Stimulated activated CD8-positive, alpha-beta memory T cell treated with anti-CD3 and anti-CD28 coated beads, Interleukin-7, amount 100 ng/mL, for 1 hour (primary cell): ENCODE measurements at places on chromosomes 3 and 15.

- no peak for DNase-seq
These were observed 259.3 kb downstream of the MAGI1 start for GRCh38 chr3:65779390-65779789.

DNA sequence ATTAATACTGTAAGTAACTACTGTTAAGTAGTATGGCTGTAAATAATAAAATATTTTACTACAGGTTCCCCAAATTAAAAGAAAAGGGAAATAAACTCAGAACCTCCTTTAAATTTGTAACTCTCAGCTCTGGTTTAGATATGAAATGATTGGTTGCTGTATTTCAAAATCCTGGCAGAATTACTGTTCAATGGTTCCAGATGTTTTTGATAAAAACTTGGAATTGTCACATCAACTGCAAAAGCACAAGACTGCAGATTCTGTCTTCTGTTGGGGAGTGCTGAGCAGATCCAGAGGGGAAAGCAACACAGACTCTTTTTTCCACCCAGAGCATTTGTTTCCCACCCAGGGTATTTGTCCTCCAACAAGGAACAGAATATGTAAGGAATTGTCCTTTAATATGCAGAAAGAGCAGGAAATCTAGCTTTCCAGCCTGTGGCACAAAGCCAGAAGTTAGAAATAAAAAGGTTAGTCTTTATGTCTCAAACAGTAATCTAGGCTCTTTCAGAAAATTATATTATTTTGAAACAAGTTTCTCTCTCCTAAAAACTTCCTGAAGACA is 178.1 kb downstream of the KLHL25 start:
- no peak for DNase-seq

DNA sequence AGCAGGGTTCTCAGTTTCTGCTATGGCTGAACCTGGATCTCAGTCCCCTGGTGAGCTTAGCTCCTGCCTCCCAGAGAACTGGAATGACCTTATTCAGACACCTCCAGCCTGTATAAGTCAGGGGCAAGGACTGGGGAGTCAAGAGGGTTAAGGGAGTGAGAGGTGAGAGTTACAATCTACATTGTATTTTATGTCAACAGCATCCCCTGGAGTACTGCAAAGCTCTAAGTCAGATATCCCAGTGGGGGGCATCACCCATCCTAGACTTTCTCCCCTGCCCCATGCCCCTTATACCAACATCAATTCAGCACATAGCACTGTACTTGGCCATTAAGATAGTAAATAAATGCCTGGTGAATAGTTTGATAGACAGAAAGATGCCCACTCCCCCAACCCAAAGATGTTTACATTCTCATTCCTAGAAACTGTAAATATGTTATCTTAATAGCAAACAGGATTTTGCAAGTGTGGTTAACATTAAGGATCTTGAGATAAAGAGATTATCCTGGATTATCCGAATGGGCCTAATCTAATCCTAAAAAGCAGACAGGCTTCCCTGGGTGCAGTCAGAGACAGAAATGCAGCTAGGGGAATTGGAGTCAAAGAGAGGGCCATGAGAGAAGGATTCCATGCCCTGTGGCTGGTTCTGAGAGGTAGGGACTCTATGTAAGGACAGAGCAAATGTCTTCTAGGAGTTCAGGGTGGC is 132.3 kb upstream of the RASGRP1 start:
- DNase-seq: no peak

- no peak for DNase-seq
These were observed 190.1 kb downstream of the CHST2 start for GRCh38 chr3:143309705-143310104.

DNA sequence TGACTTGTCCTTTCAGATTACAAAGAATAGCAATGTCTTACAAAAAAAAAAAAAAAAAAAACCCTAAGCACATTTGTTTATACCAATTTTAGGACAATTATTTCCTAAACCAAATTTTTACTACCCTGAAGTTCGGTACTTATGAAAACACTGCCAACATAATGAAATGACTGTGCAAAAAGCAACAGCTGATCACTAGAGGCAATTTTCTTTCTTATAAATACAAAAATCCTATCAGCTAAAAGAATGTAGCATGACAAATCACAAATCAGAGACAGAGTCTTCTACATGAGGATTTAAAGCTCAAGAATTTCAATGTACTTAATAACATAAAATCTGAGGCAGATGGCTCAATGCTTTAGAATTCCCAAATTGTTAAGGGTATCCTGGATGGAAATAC is 191.8 kb downstream of the MAGI1 start:
- no peak for DNase-seq

DNA sequence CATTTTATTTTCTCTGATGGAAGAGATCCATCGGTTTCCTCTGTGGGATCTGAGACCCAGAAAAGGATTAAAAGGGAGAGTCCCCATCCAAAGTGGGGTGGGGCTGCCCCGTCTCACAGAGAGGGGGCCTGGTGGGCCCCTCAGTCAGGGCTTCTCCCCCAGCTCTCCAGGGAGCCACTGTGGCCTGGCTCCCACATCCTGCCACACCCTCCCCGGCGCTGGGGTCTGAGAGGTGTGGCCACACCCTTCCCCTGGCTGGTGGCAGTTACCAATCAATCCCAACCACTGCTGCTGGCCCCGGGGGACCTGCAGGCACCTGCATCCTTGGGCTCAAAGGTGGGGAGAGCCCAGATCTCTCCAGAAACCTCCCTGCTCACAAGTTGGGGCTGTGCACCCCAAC is 161.8 kb upstream of the IQSEC1 start:
- no peak for DNase-seq

DNA sequence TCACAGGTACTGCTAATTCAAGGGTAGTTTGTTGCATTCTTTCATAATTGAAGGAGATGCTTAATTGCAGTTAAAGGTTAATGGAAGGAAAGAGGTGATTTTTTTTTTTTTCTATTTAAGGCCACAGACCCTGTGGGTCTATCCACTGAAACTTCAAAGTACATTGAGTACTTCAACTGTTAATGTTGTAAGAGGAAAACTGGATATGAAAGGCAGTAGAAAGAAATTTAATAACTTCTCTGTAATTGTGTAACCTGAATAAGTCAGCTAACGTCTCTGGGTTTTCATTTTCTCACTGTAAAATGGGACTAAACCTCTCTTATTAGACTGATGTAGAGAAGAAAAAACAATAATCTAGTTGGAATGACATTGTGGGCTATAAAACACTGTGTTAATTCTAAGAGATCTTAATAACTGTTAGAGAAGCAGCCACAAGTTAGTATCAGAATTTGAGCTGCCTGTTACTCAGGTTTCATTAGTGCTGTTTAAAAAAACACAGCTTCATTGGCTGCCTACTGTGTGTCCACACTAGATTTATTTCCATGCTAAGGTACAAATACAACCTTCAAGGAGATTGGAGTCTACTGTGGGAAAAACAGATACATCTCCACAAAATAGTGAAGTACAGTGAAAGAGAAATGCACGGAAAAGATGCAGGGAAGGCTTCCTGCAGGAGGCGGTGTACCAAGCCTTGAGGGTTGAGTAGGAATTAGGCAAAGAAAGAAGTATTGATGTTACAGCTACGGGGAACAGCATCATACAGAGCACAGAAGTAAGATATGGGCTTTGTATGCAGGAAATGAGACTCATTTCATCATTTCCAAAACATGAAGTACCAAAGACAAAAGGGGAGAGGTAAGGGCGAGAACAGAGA is 483.6 kb downstream of the TAFA4 start:
- no peak for DNase-seq

- DNase-seq: no peak
These were observed 287.6 kb downstream of the DIPK2A start for GRCh38 chr3:144259267-144259666.
